Suprapubic skin (tissue), 4 donors: ENCODE measurements at places on chromosomes 3 and 15.

GRCh38 chr15:88635318-88635717 lies 3.5 kb upstream of the ISG20 start:
- H3K27me3 ChIP-seq: no peaks in the 10 kb centered on the region
- peak overlapping the region; percentile 71 for H3K27ac ChIP-seq
- no peaks in the 10 kb centered on the region for H3K36me3 ChIP-seq
- no peak overlapping the region for H3K4me3 ChIP-seq

GRCh38 chr3:100850156-100850555 lies 140.9 kb downstream of the TFG start:
- H3K36me3 ChIP-seq: peaks cover 2% of the 10 kb centered on the region
- no peak overlapping the region for H3K27ac ChIP-seq
- H3K4me1 ChIP-seq: no peaks in the 10 kb centered on the region

DNA sequence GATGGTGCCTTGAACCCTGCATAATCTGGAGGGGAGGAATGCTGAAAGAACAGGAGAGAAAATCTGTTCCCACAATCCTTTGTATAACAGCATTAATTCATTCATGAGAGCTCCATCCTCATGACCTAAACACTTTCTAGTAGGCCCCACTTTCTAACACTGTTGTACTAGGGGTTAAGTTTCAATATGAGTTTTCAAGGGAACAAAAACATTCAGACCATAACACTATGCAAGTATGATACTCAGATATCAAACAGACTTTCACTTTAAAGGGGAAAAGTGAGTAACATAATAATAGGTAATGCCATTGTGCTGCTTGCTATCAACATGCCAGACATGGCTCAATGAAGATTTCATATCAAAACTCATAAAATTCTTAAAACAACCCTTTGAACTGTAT lies 32.4 kb upstream of the PLSCR2 start:
- H3K4me1 ChIP-seq: peaks cover 23% of the 10 kb centered on the region
- DNase-seq: no peak
- H3K27me3 ChIP-seq: no peaks in the 10 kb centered on the region
- H3K36me3 ChIP-seq: no peaks in the 10 kb centered on the region
- H3K27ac ChIP-seq: no peak overlapping the region
- H3K4me3 ChIP-seq: no peak overlapping the region

GRCh38 chr3:56802378-56802745 lies 613 bp upstream of the ARHGEF3 start:
- peaks cover 44% of the 10 kb centered on the region for H3K4me1 ChIP-seq
- H3K27ac ChIP-seq: peak overlapping the region; percentile 55
- no peaks in the 10 kb centered on the region for H3K36me3 ChIP-seq
- no peak for DNase-seq

DNA sequence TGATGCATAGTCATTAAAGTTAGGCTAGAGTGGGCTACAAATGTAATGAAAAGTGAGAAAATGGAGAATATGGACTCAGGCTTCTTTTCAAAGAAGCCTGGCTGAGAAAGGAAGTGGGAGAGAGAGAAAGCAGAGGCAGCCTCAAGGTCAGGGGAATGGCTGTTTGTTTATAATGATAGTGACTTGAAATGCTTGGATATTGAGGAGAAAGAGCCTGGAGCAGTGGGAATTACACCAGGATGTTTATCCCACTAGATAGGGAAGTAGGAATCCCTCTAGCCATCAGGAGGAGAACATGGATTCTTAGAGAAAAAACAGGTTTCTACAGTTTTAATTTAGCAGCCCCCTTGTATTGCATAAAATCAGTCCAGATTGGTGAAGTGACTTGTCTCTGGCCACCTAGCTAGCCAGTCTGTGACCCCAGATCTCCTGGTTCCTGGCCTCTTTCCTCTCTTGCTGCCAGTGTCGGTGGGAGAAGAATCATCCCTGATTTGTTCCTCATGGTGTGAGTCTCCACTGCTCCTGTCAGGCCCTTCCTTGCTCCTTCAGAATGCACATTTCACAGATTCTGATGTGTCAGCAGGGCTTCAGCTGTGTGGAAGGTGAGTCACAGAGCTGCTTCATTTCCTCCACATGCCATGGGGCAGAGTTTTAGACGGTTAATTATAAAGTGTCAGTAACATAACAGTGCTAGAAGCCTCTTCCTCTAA lies 32.9 kb downstream of the SEMA6D start:
- no peaks in the 10 kb centered on the region for H3K36me3 ChIP-seq
- DNase-seq: no peak
- no peak overlapping the region for H3K4me3 ChIP-seq
- no peaks in the 10 kb centered on the region for H3K4me1 ChIP-seq

DNA sequence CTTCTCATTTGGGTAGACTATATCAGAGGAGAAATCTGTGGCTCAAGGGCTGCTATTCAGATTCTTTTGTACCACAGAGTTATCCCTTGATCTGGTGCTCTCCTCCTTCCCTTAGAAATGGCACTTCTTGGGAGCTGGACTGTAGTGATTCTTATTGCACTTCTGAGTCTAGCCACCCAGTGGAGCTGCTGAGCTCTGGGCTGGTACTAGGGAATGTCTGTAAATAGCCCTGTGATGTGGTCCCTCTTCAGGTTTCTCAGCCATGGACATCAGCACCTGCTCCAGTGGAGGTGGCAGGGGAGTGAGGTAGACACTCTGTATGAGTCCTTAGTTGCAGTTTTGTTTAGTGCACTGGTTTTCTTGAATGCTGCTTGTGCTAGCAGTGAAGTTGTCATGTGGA lies 1292.6 kb downstream of the SI start:
- no peaks in the 10 kb centered on the region for H3K4me1 ChIP-seq
- no peaks in the 10 kb centered on the region for H3K36me3 ChIP-seq
- peaks cover 4% of the 10 kb centered on the region for H3K27me3 ChIP-seq
- no peak for DNase-seq

DNA sequence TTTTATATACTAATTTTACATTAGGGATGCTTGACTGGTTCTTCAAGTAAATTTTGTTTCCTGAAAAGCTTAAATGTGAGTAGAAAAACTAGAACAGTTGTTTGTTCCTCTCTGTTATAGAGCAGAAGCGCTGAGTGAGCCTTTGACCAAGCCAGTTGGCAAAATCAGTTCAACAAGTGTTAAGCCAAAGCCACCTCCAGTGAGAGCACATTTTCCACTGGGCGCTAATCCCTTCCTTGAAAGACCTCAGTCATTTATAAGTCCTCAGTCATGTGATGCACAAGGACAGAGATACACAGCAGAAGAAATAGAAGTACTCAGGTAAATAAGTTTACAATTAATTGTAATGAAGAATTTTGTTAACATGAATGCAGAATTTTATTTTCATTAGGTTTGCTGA lies 14.6 kb downstream of the CAPN7 start:
- no peak overlapping the region for H3K4me3 ChIP-seq
- H3K27ac ChIP-seq: no peak overlapping the region
- no peaks in the 10 kb centered on the region for H3K27me3 ChIP-seq
- DNase-seq: no peak
- H3K4me1 ChIP-seq: no peaks in the 10 kb centered on the region
- H3K36me3 ChIP-seq: peaks cover 79% of the 10 kb centered on the region

GRCh38 chr3:95394286-95394685 lies 1331.4 kb downstream of the NSUN3 start:
- no peaks in the 10 kb centered on the region for H3K36me3 ChIP-seq
- no peak overlapping the region for H3K4me3 ChIP-seq
- H3K27me3 ChIP-seq: no peaks in the 10 kb centered on the region
- H3K4me1 ChIP-seq: no peaks in the 10 kb centered on the region

DNA sequence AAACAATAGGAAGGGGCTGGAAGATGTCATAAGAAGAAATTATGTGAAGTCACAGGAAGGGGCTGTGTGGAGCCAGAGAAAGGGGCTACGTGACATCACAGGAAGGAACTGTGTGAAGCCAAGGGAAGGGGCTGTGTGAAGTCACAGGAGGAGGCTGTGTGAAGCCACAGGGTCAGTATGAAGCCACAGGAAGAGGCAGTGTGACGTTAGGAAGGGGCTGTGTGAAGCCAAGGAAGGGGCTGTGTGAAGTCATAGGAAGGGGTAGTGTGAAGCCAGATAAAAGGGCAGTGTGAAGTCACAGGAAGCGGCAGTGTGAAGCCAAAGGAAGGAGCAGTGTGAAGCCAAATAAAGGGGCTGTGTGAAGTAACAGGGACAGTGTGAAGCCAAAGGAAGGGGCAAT lies 32.5 kb downstream of the GASK1A start:
- no peak overlapping the region for H3K4me3 ChIP-seq
- H3K36me3 ChIP-seq: no peaks in the 10 kb centered on the region
- no peak for DNase-seq

DNA sequence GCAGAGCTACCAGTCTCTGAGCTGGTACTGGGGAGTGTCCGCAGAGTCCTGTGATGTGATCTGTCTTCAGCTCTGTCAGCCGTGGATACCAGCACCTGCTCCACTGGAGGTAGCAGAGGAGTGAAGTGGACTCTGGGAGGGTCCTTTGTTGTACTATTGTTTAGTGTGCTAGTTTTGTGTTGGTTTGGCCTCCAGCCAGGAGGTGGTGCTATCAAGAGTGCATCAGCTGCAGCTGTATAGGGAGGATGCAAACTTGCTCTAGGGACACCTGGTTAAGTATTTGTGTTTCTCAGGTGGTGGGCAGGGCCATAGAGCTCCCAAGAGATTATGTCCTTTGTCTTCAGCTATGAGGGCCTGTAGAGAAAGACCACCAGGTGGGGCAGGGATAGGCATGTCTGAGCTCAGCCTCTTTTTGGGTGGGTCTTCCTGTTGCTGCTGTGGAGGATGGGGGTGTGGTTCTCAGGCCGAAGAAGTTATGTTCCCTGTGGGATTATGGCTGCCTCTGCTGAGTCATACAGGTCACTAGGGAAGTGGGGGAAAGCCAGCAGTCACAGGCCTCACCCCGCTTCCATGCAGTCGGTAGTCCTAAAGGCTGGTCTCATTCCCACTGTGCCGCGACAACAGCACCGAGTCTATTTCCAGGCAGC lies 443.2 kb upstream of the TBL1XR1 start:
- H3K27me3 ChIP-seq: no peaks in the 10 kb centered on the region
- H3K4me3 ChIP-seq: no peak overlapping the region
- no peaks in the 10 kb centered on the region for H3K36me3 ChIP-seq
- DNase-seq: no peak

DNA sequence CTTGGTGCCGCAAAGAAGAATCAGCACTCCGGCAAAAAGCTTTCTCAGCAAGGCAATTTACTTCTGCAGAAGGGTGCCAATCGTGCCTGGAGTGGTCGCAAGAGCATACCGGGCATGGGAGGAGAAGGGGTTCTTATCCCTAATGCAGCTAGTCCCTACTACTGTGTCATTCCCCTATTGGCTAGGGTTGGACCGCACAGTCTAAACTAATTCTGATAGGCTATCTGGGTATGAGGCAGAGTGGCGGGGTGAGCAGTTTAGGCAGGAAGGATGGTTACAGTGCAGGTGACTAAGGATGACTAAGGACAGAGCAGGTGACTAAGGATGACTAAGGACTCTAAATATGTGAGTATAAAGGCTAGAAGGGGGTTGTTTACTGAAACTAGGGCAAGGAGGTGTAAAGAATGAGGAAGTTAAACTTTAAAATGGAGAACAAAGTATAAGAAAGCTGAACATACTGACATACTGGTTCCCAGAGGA lies 52.9 kb downstream of the PGBD4 start:
- H3K27ac ChIP-seq: no peak overlapping the region
- H3K36me3 ChIP-seq: peaks cover 84% of the 10 kb centered on the region
- no peak overlapping the region for H3K4me3 ChIP-seq
- H3K4me1 ChIP-seq: no peaks in the 10 kb centered on the region

DNA sequence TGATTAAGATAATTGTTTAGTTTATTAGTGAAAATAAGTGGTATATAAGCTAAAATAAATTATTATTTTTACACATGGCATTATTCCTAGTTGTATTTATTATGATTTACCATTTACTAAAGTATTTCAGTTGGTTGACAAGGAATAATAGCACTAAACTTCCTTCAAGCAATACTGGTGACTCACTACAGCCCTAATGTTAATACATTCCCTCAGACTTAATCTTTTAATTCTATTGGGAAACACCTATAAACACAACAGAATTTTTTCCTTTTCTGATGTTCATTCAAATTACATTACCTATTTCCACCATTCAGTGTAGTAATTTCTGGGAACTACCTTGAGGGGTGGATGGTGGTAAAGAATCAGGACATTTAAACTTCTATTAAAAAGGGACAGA lies 264.0 kb downstream of the TIGIT start:
- no peak overlapping the region for H3K4me3 ChIP-seq
- H3K36me3 ChIP-seq: no peaks in the 10 kb centered on the region
- DNase-seq: no peak
- peak overlapping the region; percentile 12 for H3K27ac ChIP-seq
- H3K27me3 ChIP-seq: no peaks in the 10 kb centered on the region

DNA sequence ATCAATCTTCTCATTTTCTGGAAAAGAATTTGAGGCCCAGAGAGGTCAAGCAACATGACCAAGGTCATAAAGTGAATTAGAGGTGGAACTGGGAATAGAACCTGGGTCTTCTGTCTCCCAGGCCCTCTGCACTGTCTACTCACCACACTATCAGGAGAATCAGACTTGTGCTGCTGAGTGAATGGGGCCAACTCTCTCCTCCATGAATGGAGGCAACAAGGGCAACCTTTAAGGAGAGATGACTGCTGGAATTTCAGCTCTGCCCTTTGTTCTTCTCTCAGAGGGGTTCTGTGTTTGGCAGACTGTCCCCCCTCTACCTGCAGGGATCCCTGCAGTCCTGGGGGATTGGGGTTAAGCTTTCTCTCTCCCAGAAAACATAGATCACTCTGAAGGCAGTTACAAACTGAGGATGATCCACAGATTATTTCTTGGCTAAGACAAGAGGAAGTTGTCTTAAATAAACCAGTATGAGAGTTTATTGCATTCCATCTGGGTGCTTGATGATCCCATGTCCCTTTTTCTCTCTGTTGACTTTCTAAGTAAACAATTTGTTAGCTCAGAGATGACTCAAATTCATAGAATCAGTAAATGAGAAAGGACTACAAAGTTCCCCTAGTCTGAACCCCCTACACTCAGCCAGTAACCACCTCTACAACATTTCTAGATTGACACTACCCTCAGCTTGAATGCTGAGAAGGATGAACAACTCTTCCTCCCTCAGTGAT lies 99.0 kb upstream of the LIPC start:
- H3K27ac ChIP-seq: peak overlapping the region; percentile 91
- no peaks in the 10 kb centered on the region for H3K36me3 ChIP-seq
- H3K27me3 ChIP-seq: no peaks in the 10 kb centered on the region
- H3K4me3 ChIP-seq: no peak overlapping the region
- H3K4me1 ChIP-seq: peaks cover 43% of the 10 kb centered on the region

- H3K36me3 ChIP-seq: no peaks in the 10 kb centered on the region
- peaks cover 35% of the 10 kb centered on the region for H3K27me3 ChIP-seq
- no peak for DNase-seq
- H3K27ac ChIP-seq: peak within 1 kb of the TSS; percentile 73
- H3K4me3 ChIP-seq: peak within 1 kb of the TSS; percentile 57
These were observed at the start of gene CELSR3 for GRCh38 chr3:48662753-48663488. Gene CELSR3 (minus strand): TSS chr3:48662886. CDS start chr3:48662634, 252 bp downstream.

GRCh38 chr3:54374214-54374852 lies 252.0 kb downstream of the CACNA2D3 start:
- H3K36me3 ChIP-seq: no peaks in the 10 kb centered on the region
- no peaks in the 10 kb centered on the region for H3K4me1 ChIP-seq
- no peak overlapping the region for H3K27ac ChIP-seq
- H3K27me3 ChIP-seq: no peaks in the 10 kb centered on the region
- no peak overlapping the region for H3K4me3 ChIP-seq
- DNase-seq: no peak

- no peak overlapping the region for H3K4me3 ChIP-seq
- H3K27ac ChIP-seq: no peak overlapping the region
- no peak for DNase-seq
- H3K36me3 ChIP-seq: peaks cover 30% of the 10 kb centered on the region
- peaks cover 32% of the 10 kb centered on the region for H3K4me1 ChIP-seq
These were observed 47.8 kb downstream of the IQGAP1 start for GRCh38 chr15:90435652-90436337.
